ENCODE measurements at places on chromosomes 11 and 22. TPM values are rescaled to one million over a fixed set of nuclear protein-coding genes. Genes with fewer than 3 reads are reported as not detected.

C11orf97 gene
- polyA plus RNA-seq, result not detected

GRAP2 gene
- 0.43 TPM for polyA plus RNA-seq

FOXRED2 gene
- polyA plus RNA-seq, result 25.0 TPM

CARD18 gene
- polyA plus RNA-seq, result not detected

PHLDA2 gene
- 0.46 TPM for polyA plus RNA-seq

PTS gene
- 59.4 TPM for polyA plus RNA-seq

GGTLC2 gene
- 0.24 TPM for polyA plus RNA-seq

FOLR2 gene
- polyA plus RNA-seq, result 10.4 TPM

CASP1 gene
- polyA plus RNA-seq, result 4.4 TPM

DCHS1 gene
- polyA plus RNA-seq, result 33.3 TPM

KDM4D gene
- 2.5 TPM for polyA plus RNA-seq

TRIM48 gene
- not detected for polyA plus RNA-seq

KCNJ1 gene
- 129 TPM for polyA plus RNA-seq

ROBO4 gene
- polyA plus RNA-seq, result 16.9 TPM

PLAAT2 gene
- 0.34 TPM for polyA plus RNA-seq

ALDH3B2 gene
- 0.05 TPM for polyA plus RNA-seq

NCR3LG1 gene
- polyA plus RNA-seq, result 1.2 TPM

OTOG gene
- polyA plus RNA-seq, result 0.27 TPM

INPP5J gene
- polyA plus RNA-seq, result 1.9 TPM
